Fibroblast of skin of back (primary cell): ENCODE measurements at places on chromosomes 3 and 15.

GRCh38 chr15:39976291-39977274 lies 42.7 kb downstream of the EIF2AK4 start:
- peak; percentile 76 for DNase-seq

DNA sequence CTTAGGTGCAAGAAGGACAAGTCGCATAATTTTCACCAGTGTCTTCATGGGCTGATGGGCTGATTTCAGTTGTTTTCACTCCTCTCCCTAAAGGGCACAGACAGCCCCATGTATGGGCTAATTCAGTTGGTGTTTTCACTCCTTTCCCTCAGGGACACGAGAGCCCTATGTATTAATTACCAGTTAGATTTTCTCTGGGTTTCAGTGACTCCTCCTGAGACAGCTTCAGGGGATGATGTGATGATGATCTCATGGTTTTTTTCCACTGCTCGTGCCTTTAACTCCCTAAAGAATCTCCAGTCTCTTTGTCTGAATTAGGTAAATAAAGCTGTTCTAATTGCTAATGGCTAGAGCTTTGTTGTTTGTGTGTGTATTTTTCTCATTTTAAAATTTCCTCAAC lies 9.9 kb downstream of the RAMAC start:
- DNase-seq: no peak

- no peak for DNase-seq
Observed at GRCh38 chr3:11778248-11778647, 68.4 kb downstream of the TAMM41 start.

DNA sequence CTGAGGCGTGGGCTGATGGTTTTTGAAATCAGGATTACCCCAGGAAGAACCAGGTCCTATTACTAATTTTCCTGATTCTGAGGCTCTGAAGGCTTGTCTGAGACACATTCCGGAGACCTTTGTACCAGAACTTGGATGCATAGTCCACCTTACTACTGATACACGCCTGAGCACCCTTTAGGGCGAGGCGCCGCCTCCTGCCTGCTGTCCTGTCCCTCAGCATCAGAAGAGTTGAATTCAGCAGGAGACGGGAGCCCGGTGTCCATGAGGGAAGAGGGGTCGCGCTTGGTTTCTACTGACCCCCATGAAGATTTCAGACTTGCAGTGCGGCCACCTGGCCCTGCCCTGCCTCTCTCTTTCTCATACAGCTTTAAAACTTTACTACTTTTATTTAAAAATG lies 49.9 kb downstream of the KLF13 start:
- no peak for DNase-seq

DNA sequence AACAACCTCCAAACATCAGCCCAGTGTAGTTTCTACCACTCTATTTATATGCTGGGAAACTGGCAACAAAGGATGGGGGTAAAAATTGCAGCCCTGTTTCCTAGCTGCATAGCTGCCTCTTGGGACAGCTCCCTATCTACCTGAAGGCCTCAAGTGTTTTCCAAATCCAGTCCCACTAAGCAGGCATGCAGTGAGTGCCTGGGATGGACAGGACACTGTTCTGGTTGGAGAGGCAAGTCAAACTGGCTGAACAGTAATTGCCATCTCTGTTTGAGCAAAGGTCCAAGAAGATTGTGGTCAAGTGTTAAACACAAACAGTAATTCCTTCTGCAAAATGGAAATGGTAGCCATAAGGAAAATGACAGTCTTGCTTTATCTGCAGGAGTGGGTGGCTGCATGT lies 125.4 kb downstream of the FMN1 start:
- no peak for DNase-seq

DNA sequence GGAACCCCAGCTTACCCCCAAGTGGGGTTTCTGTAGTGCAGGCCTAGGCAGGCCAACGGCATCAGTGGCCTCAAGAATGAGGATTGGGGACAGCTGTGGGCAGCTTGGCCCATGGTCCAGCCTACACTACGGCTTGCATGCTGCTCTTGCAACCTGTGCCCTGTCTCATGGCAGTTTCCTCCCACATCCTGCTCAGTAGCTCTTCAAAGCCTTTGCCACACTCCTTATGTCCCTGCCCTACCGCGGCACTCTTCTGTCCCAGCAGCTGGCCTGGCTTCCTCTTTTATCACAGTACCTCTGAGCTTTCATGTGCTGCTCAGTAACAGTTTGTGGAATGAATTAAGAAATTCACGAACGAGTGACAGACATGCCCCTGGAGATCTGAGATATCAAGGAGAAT lies 431.0 kb downstream of the EPHB1 start:
- no peak for DNase-seq

- no peak for DNase-seq
Observed at GRCh38 chr3:31291818-31292217, 240.9 kb upstream of the STT3B start.

DNA sequence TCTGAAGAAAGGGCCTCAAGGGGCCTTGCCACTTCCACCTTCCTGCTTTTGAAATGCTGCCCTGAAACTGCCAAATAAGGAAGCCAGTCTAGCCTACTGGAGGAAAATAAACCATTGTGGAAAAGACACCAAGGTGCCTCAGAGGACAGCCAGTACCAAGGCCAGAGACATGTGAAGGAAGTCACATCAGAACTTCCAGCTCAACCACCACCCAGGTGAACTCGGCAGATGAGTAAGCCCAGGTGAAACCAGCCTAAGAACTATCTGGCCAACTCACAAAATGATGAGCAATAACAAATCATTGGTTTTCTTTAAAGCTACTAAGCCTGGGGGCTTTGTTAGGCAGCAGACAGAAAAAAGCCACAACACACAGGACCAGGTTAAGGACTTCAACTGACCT lies 103.0 kb downstream of the MAGI1 start:
- no peak for DNase-seq

GRCh38 chr3:120174811-120175539 lies 80.7 kb upstream of the GSK3B start:
- peak; percentile 27 for DNase-seq

- no peak for DNase-seq
Observed at GRCh38 chr3:139313921-139314320, 29.9 kb upstream of the MRPS22 start.

DNA sequence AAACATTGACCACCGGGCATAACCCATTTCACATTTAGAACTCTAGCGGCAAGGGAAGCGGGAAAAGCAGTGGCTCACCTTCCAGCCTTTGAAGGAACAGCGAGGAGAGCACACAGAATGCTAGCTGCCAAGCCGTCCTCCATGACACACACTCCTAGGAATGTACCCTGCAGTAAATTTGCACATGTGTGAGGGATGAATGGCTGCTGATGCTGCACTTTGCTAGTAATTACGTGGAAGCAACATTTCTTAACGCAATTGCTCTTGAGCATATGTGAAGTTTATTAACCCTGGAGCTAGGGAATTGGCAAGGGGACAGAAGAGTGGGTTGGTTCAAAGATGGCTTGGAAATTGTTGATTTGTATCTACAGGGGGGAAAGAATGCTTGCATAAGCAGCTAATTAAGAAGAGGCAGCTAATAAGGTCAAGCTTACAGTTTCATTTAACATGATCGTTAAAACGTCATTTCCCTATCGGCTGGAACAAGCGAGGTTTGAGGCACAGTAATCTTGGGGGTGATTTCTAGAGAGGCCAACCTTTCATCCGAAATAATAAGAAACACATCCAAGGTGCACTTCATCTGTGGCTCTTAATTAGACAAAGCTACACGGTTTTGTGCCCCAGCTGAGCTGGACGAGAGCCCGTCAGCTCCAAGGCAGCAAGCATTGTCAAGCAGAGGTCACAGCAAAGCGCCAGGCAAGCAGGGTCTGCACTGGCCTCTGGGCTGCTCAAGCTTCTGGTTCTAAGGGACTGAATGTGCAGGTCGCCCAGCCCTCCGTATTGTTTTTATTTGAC lies 123.4 kb downstream of the CHSY1 start:
- DNase-seq: peak; percentile 93

- DNase-seq: no peak
Observed at GRCh38 chr3:136928240-136928639, 29.5 kb upstream of the IL20RB start.

DNA sequence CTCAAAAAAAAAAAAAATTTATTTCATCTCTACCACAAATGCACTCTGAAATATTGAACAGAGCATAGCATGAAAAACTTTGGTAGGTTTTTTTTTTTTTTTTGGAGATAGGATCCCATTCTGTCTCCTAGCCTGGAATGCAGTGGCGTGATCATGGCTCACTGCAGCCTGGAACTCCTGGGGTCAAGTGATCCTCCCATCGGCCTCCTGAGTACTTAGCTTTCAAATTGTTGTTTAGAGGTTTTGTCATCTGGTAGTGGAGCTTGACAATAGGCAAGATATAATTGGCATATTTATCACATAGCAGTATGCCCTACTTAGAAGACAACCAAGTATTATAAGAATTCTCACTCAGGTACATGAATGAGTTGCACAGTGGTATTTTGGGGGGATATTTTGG lies 234.2 kb upstream of the ST8SIA2 start:
- DNase-seq: no peak

DNA sequence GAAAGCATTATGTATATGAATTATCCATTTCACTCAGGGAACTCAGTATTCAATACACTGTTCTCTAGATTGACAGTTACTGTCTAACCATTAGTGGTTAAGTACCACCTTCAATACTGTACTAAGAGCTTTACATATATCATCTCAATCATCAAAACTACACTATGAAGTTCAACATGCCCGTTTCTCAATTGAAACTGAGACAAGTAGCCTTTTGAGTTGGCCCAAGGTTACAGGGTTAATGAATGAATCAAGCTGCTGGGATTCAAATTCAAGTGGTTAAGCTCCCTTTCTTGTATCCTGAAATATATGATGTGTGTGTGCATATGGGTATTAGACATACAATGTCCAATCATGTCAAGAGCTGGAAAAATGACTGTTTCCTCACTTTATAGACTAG lies 5.8 kb downstream of the TASOR start:
- DNase-seq: no peak

DNA sequence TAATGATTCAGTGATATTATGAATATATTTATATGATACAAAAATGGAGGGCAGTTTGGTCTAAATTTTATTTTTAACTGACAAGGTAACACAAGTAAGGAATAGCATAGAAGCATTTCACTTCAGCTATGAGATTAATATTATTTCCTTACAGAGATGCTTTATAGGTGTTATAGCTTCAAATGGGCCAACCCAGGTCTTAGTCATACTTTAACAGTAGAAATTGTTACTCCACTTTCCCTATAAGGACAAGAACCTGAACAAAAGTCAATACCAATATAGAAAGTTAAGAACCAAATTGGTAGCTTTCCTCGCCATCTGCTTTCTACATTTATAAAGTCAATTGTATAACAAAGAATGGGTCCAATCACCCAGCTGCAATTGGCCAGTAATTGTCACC lies 570.6 kb downstream of the FOXP1 start:
- DNase-seq: no peak

GRCh38 chr15:82781349-82781748 lies 24.5 kb downstream of the FSD2 start:
- DNase-seq: no peak

DNA sequence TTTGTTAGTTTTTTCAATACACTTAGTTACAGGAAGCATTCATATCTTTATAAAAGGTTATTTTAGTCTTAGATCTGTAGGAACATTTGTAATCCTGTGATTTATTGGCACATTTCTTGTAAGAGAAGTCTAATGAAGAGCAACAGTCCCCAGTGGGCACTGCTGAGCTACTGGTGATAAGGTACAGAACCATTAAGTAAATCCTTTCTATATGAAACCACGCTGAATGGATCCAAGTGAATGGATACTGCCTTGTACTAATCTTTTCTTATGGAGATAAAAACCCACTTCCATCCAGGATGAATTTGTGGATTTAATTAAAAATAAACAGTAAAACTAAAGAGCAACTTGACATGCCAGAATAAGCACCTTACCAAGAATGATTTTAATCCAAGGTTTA lies 64.0 kb downstream of the SHQ1 start:
- DNase-seq: no peak

DNA sequence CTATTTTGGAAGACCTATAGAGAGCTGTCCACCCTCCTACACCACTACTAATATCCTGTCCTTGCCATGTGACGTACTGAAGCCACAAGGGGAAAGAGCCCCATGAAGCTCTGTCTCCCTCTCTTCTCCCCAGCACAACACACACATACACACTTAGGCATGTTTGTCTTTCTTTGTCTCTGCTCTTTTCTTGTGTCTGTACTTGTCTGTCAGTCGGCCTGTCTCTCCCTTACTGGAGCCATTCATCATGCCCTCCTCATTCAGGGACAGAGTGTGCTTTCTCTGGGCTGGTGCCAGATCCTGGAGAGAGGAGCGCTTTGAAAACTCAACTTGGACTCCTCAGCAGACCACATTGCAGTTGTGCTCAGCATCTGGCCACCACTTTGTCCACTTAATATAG lies 47.6 kb downstream of the PSMD6 start:
- DNase-seq: peak; percentile 85

DNA sequence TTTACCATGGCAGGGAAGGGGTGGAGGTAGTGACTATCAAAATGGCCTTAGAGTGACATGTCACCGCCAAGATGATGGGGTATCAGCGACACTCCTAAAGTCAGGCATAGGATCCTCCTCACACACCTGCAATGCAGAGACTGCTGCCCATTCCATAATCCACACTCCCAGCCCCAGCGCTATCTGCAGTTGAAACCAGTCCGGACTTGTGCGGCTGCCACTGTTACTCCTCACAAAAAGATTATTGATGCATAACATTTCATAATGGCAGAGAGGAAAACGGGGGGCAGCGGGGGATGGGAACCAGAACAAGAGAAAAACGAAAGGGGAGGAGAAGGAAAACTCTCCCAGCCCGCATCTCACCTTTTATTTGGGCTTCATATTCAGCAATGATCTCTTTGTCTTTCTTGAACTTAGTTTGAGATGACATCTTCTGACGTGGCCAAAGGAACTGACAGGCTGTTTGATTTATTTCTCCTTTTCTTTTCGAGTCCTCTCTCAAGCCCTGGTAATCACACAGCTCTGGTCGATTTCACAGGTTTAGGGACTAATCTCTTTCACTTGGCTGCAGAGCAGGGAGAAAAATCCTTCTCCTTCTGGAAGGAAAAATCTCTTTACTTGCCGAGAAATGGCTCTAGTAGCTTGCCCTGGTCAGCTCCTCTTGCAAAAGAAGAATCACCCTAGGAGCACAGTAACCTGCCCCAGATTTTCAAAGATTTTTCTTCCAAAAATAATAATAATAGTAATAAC lies 749 bp downstream of the SRGAP3 start:
- no peak for DNase-seq

GRCh38 chr3:136751316-136752171 lies 634 bp downstream of the STAG1 start:
- DNase-seq: peak; percentile 84

- no peak for DNase-seq
Observed at GRCh38 chr3:156133076-156133475, 12.7 kb downstream of the KCNAB1 start.

DNA sequence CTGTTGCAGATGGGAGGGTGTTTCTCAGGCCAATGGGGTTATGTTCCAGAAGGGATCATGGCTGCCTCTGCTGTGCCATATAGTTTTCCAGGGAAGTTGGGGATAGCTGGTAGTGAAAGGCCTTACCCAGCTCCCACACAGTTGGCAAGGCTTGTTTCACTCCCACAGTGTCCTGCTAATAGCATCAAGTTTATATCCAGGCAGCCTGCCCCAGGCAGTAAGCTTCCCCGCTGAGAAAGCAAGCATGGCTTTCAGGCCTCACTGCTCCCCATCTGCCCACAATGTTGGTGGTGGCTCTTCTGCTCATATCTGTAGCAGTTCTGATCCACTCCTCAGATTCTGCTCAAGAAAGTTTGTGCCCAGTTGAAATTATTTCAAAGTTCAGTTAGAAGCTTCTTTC lies 50.9 kb upstream of the DCBLD2 start:
- no peak for DNase-seq

- DNase-seq: no peak
Observed at GRCh38 chr3:189303584-189303983, 131.8 kb downstream of the TPRG1 start.

GRCh38 chr3:181943285-181943684 lies 231.6 kb downstream of the SOX2 start:
- no peak for DNase-seq

GRCh38 chr3:109532257-109533216 lies 195.2 kb upstream of the DPPA4 start:
- DNase-seq: peak; percentile 46
